Stimulated activated naive B cell treated with anti-CD40 and anti-IgM and Interleukin-4, amounts not matched to agents 10 μg/mL and 1 μg/mL and 100 μg/mL, for 72 hours (primary cell): ENCODE measurements at places on chromosomes 12 and 14.

DNA sequence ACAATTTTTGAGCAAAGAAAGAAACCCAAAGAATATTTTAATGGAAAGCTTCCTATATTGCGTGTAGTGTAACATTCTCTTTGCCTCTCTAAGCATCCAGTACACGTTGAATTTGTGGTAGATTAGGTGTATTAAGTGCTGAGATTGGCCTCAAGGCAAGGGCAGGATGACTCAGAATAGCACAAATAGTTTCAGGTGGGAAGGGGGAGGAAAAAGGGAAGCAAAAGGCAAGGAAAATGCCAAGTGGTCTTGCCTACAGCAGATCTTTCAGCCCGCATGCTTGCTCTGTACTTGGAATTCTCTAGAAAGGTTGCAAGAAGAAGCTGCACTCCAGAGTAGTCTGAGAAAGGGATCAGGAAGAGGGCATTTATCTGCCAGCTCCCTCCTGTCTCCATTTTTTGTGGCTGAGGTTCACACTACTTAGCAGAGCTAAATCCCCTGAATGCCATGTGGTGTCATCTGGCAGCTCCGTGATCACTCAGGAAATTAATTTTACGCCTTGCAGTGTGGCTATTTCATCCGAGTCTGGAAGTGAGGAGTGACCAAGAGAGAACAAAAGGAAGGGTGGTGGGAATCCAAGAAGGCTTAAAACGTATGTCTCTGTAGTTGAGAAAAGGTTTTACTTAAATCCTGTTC, 28.5 kb downstream of the CDKN1B start:
- H3K27ac ChIP-seq, result no peak overlapping the region
- H3K36me3 ChIP-seq, result no peaks in the 10 kb centered on the region
- H3K4me3 ChIP-seq, result no peak overlapping the region
- no peak for DNase-seq
- no peaks in the 10 kb centered on the region for H3K27me3 ChIP-seq

DNA sequence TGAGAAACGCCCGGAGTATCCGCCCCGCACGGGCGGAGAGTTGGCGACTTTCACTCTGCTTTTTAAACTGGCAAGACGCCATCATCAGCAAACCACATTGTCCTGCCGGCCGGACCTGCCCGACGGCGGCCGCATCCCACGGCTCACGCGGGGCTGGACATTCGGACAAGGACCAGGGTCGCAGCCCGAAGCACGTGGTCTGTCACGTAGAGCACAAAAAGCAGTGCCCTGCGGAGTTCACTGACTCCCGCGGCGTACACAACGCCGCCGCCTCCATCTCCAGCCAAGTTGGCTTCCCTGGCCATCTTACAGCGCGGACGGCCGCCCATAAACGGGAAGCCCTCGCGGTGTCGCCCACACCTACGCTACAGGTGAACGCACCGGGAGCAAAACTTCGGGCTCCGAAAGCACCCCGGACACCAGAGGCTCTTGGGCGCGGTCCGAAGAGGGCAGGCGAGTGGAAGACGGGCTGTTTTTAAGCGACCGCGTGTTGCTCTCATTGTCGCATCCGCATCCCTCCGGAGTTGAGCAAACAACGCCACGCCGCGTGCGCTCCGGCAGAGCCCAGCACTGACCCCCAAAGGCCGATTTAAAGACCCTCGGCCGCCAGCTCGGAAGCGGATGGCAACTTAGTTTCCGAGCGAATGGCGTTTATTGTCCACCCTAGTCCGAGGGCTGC, 966 bp downstream of the SINHCAF start:
- peaks cover 43% of the 10 kb centered on the region for H3K4me1 ChIP-seq
- no peaks in the 10 kb centered on the region for H3K27me3 ChIP-seq
- peak overlapping the region; percentile 97 for H3K27ac ChIP-seq

- no peaks in the 10 kb centered on the region for H3K36me3 ChIP-seq
- H3K27ac ChIP-seq, result no peak overlapping the region
- H3K4me1 ChIP-seq, result no peaks in the 10 kb centered on the region
- no peak overlapping the region for H3K4me3 ChIP-seq
- H3K27me3 ChIP-seq, result no peaks in the 10 kb centered on the region
Measured at GRCh38 chr14:62369919-62370560, 607.8 kb downstream of the SNAPC1 start.

GRCh38 chr14:100619396-100620254, 32.4 kb upstream of the BEGAIN start:
- peaks cover 65% of the 10 kb centered on the region for H3K27me3 ChIP-seq
- H3K36me3 ChIP-seq, result no peaks in the 10 kb centered on the region
- no peak overlapping the region for H3K4me3 ChIP-seq
- H3K4me1 ChIP-seq, result peaks cover 24% of the 10 kb centered on the region

- no peak for DNase-seq
- H3K4me1 ChIP-seq, result peaks cover 29% of the 10 kb centered on the region
- no peaks in the 10 kb centered on the region for H3K27me3 ChIP-seq
- no peak overlapping the region for H3K4me3 ChIP-seq
Measured at GRCh38 chr12:50572287-50572686, 67.5 kb downstream of the DIP2B start.

GRCh38 chr12:124147575-124147974, 147.3 kb upstream of the RFLNA start:
- H3K4me3 ChIP-seq, result no peak overlapping the region
- H3K36me3 ChIP-seq, result peaks cover 3% of the 10 kb centered on the region
- peak; percentile 21 for DNase-seq
- H3K27me3 ChIP-seq, result no peaks in the 10 kb centered on the region

DNA sequence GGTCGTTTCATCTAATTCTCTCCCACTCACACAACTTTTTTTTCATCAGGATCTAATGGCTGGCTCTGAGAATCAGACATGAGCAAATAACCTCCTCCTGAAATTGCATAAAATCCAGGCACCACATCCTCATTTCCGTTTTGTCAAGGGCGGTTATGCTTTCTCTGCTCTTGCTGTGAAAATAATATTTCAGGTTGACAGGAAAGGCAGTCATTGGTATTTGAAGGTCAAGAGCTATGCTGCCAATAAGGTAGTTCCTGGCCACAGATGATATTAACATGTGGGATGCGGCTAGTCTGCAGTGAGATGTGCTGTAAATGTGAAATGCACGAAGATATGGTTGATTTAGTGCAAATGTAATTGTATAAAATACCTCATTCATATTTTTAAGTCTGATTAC, 870.2 kb upstream of the TMEM132C start:
- H3K4me1 ChIP-seq, result no peaks in the 10 kb centered on the region
- H3K4me3 ChIP-seq, result no peak overlapping the region
- H3K27me3 ChIP-seq, result no peaks in the 10 kb centered on the region
- H3K27ac ChIP-seq, result no peak overlapping the region

- no peak for DNase-seq
- H3K27me3 ChIP-seq, result peaks cover 70% of the 10 kb centered on the region
- peak overlapping the region; percentile 58 for H3K4me3 ChIP-seq
Measured at GRCh38 chr14:20626274-20626673, 15.2 kb downstream of the OR6S1 start.

DNA sequence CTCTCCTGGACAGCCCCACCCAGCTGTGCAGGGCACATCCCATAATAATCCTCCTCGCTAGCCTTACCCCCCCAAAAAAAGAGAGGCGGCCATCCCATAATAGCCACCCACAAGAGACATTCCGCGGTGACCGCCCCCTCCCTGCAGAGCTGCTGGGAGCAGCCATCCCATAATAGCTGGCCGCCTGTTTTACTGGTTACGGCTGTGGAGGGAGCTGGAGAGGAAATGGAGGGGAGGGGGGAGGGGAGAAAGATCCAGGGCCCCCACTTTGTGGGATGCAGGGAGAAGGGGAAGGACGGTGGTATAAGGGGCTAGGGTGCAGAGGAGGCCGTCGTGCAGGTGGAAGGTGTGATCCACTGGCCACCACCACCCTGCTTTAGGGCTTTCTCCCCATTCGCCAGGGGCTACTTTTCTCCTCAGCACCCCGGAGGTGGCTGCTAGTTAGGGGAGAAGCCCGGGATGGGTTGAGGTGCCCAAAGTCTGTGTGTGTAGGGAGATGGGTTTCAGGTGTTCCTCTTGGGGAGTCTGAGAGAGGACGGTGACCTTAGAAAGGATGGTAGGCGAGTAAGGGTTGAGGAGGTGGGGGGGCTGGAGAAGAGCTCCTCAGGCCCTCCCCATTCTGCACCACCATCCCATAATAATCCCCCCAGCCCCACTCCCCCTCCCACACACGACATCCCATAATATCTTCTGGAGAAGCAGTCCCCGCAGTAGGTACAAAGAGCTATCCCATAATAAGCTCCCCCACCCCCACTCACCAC, 6.0 kb upstream of the CHD4 start:
- H3K27me3 ChIP-seq, result no peaks in the 10 kb centered on the region
- no peaks in the 10 kb centered on the region for H3K36me3 ChIP-seq
- peak overlapping the region; percentile 31 for H3K4me3 ChIP-seq
- DNase-seq, result no peak

DNA sequence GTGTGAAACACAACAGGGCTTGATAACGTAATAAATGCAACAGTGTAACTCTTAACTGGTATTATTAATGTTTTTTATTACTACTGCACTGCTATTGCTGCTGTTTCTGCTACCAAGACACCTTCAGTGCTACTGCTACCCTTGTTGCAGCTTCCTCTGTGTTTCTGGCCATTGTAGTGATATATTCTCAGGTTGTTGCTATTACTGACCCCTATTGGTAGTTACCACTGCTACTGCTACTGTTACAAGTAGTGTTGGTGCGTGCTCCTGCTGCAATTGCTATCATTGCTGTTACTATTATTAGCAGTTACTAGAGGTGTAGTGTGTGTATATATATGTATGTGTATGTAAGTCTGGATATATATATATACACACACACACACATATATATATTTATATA, 87.2 kb upstream of the PTPRB start:
- no peak for DNase-seq
- H3K27ac ChIP-seq, result no peak overlapping the region
- H3K36me3 ChIP-seq, result no peaks in the 10 kb centered on the region
- peaks cover 5% of the 10 kb centered on the region for H3K4me1 ChIP-seq

DNA sequence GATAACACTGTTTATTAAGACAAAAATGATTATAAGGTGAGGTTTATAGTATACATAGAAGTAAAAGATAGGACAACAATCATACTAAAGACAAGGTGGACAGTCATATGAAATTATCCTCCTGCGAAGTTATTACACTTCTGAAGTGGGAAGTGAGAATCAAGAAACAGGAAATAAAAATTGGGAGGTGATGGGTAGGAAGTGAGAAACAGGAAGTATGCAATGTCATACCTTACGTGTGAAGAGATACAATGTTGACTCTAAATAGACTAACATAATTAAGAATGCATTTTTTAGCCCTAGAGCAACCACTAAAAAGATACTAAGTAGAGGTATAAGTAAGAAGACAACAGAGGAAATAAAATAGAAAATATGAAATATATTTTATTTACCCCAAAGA, 43.7 kb downstream of the GRIN2B start:
- peaks cover 23% of the 10 kb centered on the region for H3K27me3 ChIP-seq
- no peaks in the 10 kb centered on the region for H3K4me1 ChIP-seq
- no peak overlapping the region for H3K4me3 ChIP-seq
- no peaks in the 10 kb centered on the region for H3K36me3 ChIP-seq
- DNase-seq, result no peak
- H3K27ac ChIP-seq, result no peak overlapping the region

DNA sequence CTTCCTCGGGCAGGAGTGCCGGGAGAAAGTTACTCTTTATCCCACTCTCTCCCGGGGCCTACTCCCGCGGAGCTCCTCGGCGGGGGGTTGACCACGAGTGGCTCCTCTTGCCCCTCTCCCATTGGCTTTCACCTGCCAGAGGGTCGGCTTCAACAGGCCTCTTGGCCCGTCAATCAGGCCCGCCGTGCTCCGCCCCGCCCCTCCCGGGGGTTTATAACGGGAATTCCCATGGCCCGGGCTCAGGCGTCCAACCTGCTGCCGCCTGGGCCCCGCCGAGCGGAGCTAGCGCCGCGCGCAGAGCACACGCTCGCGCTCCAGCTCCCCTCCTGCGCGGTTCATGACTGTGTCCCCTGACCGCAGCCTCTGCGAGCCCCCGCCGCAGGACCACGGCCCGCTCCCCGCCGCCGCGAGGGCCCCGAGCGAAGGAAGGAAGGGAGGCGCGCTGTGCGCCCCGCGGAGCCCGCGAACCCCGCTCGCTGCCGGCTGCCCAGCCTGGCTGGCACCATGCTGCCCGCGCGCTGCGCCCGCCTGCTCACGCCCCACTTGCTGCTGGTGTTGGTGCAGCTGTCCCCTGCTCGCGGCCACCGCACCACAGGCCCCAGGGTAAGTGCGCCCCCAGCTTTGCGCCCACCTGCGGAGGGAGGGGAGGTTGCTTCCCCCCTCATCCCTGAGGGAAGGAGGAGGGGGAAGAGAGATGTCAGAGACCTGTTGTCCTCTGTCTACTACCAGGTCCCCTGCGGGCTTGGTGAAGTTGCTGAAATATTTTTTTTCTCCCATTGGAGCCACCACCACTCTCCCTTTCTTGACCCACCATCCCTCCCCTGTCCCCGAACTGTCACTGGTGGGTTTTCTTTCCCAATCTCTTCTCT, at the start of gene SMOC1:
SMOC1 (plus strand) TSS at position 242 of the 869 bp plus-strand sequence; CDS start at position 505, 263 bp downstream.
- H3K4me1 ChIP-seq, result no peaks in the 10 kb centered on the region
- H3K36me3 ChIP-seq, result no peaks in the 10 kb centered on the region
- peak within 1 kb of the TSS; percentile 37 for H3K4me3 ChIP-seq
- H3K27ac ChIP-seq, result no peak within 1 kb of the TSS
- peaks cover 59% of the 10 kb centered on the region for H3K27me3 ChIP-seq
- peak; percentile 32 for DNase-seq

- no peaks in the 10 kb centered on the region for H3K4me1 ChIP-seq
- no peak for DNase-seq
- peaks cover 16% of the 10 kb centered on the region for H3K27me3 ChIP-seq
- H3K4me3 ChIP-seq, result no peak overlapping the region
- no peak overlapping the region for H3K27ac ChIP-seq
Measured at GRCh38 chr12:30945443-30946164, 19.1 kb downstream of the TSPAN11 start.

- no peaks in the 10 kb centered on the region for H3K27me3 ChIP-seq
- H3K27ac ChIP-seq, result no peak overlapping the region
Measured at GRCh38 chr14:88490168-88490567, 64.6 kb downstream of the PTPN21 start.

GRCh38 chr12:94240171-94240570, 91.8 kb downstream of the PLXNC1 start:
- DNase-seq, result peak; percentile 73
- no peaks in the 10 kb centered on the region for H3K27me3 ChIP-seq
- H3K27ac ChIP-seq, result peak overlapping the region; percentile 98

GRCh38 chr12:56338308-56339157, at the start of gene IL23A:
TSS of gene IL23A (plus strand) at chr12:56338884. CDS start at chr12:56339045, 161 bp downstream.
- peak; percentile 78 for DNase-seq
- peaks cover 27% of the 10 kb centered on the region for H3K4me1 ChIP-seq
- H3K27ac ChIP-seq, result peak within 1 kb of the TSS; percentile 96
- peaks cover 17% of the 10 kb centered on the region for H3K36me3 ChIP-seq
- no peaks in the 10 kb centered on the region for H3K27me3 ChIP-seq
